ENCODE measurements at places on chromosomes 2 and 18.

- DNase-seq = no peak
These were observed 107.5 kb upstream of the SPATS2L start for GRCh38 chr2:200199005-200199404.

DNA sequence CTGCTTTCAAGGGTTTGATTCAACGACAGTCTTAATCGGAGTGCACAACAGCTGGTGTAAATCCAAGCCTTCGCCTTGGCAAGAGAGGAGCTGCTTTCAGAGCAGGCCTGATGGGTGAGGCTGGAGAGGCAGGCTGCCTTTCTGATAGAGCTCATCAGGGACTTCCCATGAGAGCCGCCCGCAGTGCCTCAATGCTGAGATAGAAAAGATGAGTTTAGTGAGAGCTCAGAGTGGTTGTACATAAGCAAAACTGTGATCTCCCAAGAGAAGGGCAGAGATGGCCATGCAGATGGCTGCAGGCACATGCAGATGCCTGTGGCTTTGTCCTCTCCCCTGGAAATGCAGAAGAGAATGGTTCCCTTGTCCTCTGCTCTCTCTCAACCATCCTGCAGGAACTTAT, 122.1 kb downstream of the ARL4C start:
- peak; percentile 46 for DNase-seq

GRCh38 chr18:57433934-57434535, 1.1 kb upstream of the ONECUT2 start:
- peak; percentile 55 for DNase-seq

DNA sequence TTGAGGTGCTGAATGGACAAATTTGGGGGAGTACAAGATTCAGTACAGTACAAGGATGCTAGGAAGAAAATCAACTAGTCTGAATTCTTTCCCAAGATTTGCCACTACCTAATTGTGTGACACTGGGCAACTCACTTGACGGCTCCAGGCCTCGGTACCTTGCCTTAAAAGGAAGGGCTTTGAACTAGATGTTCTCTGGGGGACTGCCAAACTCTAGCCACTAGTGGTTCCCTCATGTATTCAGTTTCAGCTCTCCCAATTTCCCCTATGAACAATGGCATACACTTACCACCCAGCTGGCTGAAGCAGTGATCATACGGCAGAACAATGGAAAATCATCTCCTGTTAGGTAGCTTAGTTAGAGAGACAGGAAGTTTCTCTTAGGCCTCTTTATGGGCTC, 73.4 kb downstream of the VWC2L start:
- peak; percentile 72 for DNase-seq

DNA sequence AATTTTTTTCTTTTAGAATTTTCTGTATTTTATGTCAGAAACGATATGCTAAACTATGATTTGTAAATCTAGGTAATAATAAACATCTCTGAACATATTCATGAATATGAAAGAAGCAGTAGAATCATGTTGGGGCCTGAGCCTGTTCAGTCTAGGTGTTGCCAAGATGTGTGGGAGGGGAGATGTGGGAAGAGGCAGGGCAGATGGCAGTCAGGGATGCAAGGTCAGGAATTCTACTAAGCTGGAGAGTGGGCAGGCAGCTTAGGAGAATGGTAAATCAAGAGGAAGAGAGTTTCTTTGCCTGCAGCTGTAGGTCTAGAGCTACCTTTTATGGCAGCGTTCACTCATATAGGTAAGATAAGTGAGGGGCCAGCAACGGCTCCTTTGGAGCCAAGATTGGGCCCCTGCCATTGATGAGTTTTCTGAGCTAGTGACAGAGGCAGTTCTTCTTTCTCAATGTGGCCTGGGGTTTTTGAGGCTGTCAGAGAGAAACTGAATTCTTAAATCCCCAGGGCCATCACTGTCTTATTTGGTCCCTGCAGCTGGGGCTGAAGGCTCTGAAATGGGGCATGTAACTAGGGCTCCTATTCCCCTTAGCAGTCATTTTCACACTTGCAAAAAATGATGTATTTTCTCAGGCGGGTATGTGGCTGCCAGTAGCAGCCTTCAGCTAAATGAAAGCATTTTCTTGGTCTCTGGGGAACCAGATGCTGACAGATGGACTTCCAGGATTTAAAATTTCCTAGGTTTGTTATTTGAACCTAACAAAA, 232.8 kb downstream of the PIK3C3 start:
- DNase-seq = peak; percentile 87

- DNase-seq = no peak
These were observed 532.0 kb upstream of the FSHR start for GRCh38 chr2:49686291-49686690.

DNA sequence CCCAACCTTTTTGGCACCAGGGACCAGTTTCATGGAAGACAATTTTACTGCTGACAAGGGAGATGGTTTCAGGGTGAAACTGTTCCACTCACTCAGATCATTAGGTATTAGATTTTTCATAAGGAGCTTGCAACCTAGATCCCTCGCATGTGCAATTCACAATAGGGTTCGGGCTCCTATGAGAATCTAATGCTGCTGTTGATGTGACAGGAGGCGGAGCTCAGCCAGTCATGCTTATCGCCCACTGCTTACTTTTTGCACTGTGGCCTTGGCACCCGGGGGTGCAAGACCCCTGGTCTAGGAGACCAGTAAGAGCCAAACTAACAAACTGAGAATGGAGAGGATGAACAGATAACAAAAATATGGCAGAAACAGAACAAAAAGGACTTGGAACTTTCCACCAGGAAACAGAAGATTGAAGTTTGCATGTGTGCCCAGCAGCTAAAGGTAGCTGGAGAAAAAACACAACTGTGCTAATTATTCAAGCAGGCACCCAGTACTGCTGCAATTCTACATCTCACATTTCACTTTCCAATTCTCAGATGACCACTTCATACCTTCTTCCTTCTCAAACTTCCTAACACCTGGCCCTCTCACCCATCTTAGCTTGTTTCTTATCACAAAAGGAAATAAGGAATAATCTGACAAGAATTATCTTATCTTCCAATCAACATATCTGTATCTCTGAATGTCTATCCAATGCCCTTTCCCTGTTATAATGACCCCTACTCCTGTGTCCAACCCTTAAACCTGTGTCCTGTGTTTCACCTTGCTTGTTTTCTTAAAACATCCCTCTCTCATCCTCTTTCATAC, 24.8 kb downstream of the SP3 start:
- no peak for DNase-seq

DNA sequence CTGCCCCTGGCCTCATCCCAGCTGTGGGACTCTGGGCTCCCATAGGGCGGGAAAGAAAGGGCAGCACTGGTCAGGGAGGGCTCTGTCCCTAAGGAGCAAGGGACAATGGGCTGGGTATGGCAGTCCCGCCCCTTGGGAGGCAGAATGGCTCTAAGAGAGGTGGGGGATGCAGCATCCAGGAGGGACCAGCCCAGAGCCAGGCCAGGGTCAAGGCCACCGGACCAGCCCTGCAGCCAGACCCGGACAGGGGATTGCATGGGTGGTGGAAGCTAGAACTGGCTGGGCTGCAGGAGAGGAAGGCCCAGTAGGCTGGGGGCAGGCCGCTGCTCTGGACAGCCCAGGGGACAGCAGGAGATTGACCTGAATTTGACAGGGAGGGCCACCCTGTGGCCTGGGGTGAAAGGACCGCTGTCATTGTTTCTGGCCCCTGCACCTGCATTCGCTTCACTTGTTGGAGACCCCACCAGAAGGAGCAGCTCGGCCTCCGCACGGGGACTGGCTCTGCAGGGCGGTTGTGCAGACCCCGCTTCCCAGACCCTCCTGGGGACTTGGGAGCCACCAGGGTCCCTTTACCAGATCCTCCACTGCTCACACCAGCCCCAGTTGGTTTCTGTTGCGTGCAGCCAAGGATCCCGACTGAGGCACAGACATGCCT, 14.6 kb downstream of the RAMP1 start:
- no peak for DNase-seq

Data from NCI-H82 (cell line).